ENCODE measurements at places on chromosomes 13 and 19. TPM values are rescaled to one million over a fixed set of nuclear protein-coding genes. Genes with fewer than 3 reads are reported as not detected.

DNA sequence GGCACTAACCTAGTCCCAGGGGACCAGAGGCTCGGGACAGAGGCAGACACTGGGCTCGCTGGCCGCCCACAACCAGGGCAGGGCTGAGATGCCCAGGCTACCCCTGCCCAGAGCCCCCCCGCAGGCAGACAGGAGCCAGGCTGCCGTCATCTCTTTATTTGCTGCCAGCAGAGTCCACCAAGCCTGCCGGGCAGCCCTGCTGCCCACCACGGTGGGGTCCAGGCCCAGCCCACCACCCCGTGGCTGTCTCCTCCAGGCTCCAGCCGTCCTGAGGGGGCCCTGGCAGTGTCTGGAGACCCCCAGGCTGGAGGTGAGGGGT, 5.0 kb downstream of the TEKTIP1 start:
- DNase-seq, result no peak
- no peaks in the 10 kb centered on the region for H3K36me3 ChIP-seq
- no peak overlapping the region for H3K27ac ChIP-seq

Gene JAK3
- 184 TPM for total RNA-seq

GRCh38 chr19:45485305-45486077, 11.4 kb downstream of the RTN2 start:
- no peaks in the 10 kb centered on the region for H3K36me3 ChIP-seq
- H3K27me3 ChIP-seq, result no peaks in the 10 kb centered on the region
- peaks cover 11% of the 10 kb centered on the region for H3K4me1 ChIP-seq

DNA sequence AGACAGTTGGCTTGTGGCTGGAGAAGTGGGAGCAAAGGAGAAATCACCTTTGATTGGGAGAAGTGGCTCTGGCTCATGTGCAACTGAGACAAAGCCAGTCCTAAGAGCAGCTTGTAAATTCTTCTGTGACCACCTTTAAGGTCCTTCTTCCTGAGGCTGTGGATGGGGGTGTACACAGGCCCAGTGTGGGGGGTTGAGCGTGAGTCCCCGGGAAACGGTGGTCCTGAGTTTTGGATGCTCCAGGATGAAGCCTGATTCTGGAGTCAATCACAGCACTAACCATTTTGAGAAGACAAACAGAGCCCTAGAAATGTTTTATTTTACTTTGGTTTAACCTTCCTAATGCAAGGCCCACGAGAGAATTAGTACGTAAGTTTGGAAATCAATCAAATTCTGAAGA, 3.9 kb upstream of the CEBPA start:
- DNase-seq, result no peak
- peak overlapping the region; percentile 3 for H3K27ac ChIP-seq
- no peaks in the 10 kb centered on the region for H3K4me1 ChIP-seq
- H3K4me3 ChIP-seq, result no peak overlapping the region

DNA sequence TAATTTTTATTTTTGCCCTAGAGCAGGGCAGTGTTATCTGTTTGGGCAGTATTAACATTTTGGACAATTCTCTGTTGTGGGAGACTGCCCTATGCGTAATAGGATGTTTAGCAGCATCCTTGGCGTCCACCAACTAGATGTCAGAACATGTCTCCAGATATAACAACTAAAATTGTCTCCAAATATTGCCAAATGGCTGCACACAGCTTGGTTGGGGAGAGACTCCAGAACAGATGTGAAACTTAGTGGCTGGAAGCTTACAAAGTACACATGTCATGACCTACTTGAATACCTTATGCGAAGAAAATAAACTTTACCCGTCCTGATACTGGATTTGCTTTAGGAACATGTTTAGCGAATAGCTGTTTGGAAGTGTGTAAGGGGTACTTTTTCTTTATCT, 123.0 kb downstream of the GGACT start:
- no peak for DNase-seq
- no peak overlapping the region for H3K27ac ChIP-seq
- no peaks in the 10 kb centered on the region for H3K36me3 ChIP-seq
- no peaks in the 10 kb centered on the region for H3K27me3 ChIP-seq
- H3K4me1 ChIP-seq, result peaks cover 19% of the 10 kb centered on the region
